ENCODE measurements at places on chromosomes 1 and 21.

DNA sequence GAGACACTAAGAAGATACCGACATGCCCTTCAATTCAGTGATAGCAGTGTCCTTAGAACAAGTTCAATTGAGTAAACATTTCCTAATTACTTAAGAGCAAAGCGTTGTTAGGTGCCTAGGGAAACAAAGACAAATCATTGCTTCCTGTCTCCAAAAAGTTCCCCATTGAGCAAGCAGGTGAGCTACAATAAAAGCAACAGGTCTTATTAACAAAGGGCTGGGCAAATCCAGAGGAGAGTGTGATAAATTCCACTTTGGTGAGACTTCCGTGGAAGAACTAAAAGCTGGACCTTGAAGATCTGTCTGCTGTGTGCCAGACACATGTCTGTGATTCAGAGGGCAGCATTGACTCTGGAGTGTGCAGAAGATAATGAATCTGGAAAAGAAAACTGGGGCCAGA lies 1.9 kb upstream of the TUT4 start:
- no peak for DNase-seq

DNA sequence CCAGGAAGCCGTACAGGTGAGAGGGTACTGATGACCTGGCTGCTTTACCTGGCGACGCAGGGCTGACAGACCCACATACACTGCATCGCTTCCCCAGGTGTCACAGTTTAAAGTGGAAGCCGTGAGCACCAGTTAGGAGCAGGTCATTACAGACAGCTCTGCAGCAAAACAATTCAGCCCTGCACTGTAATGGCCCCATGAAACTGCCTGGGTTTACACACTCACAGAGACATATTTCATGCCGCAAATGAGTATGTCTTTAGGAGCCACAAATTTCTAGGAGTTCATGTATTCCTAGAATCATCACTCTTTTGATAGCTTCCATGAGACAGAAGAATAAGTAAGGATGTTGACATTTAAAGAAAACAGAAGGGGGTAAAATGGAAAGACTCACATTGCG lies 723.1 kb downstream of the MATN1 start:
- DNase-seq: no peak

DNA sequence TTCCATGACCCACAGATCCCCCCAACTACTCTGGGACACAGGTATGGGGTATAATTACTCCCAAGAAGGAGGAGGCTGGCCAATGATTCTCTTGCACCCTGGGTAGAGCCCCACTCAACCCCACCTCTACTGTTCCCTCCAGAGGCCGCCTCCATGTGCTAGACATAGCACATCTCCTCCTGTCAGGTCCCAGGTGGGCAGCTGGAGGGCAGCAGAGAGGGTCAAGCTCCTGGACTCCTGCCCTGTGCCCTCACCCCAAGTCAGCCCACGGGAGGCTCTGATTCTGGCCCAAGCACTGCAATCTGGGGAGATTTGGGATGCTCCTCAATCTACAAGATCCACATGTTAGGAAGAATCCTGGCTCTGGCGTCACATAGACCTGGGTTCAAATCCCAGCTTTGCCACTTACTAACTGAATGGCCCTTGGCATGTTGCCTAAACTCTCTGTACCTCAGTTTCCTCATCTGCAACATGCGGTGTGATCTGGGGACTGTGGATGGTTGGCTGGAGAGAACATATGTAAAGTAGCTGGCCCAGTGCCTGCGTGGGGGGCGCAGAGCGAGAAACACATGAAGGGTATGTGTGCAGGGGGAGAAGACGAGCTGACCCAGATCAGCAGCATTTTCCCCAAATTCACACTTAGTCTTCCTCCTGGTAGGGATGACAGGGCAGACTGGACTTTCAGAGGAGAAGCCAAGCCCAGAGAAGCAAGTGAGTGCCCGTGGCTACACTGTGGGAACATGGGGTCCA lies 23.2 kb downstream of the TNNT2 start:
- DNase-seq: no peak

GRCh38 chr21:27820342-27820741 lies 853.5 kb upstream of the ADAMTS5 start:
- DNase-seq: no peak

DNA sequence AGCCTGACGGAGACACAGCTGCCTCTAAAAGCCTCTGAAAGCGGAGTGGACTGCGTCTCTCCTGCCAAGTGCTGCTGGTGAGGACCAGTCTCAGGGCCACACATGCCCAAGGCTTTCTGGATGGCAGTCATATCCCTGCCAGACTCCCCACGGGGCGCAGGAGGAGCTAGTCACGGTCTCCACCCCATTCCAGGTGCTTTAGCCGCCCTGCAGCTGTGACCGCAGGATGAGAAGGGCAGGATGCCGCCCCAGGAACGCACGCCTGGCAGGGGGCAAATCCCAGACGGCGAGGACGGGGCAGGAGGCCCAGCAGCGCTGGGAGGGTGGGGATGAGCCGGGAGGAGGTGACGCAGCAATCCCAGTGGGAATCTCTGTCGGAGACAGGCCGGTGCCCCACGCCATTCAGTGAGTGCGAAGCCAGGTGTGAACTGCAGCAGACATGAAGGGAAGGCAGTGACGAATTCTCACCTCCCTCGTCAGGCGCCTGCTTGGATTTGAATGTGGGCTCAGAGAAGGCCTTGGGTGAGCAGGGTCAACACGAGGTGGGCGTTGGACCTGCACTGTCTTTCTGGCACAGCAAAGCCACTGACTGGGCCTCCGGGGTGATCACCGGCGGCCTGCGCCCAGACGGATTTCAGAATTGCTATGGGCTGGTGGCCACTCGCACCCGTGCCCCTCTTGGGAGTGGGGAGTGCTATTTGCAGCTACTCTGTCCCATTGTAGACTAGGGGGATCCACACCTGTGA lies 38.5 kb upstream of the SLC19A1 start:
- no peak for DNase-seq

DNA sequence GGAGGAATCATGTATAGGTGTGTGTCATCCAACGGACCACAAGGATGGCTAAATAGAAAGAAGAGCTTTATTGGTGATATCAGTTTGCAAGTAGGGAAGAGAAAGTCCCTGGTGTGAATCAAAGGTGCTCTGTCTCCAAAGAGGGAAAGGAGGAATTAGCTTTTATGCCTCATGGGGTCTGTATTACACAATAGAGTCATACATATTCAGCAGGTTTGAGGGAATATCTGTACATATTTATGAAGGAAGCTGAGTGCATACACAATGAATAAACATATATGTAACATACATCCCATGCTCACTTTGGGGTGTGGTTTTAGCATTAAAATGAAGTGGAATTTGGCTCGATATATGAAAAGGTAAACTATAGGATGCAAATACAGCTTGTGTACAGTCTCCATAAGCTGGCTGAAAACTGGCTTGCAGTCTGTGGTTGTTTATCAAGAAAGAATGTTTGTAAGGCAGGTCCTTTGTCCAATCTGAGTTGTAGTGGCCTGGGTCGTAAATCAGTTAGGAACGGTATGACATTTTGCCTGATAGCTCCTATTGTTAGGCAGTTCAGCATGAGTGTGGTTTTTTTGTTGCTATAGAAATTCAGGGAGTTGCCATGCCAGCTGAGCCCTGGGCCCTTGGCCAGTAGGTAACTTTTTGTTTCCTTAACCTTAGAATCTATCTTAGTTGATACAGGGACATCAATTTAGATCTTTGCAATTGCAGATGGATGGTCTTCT lies 198.0 kb upstream of the ZP4 start:
- no peak for DNase-seq

- DNase-seq: no peak
Measured at GRCh38 chr1:18970762-18971161, 14.3 kb upstream of the IFFO2 start.

DNA sequence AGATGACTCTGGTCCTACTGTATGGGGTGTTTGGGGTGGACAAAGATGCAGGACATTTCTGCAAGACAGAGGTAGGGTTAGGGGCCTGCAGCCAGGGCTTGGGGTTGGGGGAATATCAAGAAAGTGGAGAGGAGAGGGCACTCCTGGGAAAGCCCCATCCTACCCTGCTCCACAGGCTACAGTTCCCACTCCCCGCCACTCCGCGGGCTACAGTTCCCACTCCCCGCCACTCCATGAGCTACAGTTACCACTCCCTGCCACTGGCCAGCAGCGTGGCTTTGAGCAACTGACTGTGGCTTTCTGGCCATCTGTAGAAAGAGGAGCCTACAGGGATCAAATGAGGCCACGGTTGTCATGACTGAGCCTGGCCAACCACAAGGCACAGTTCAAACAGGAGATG lies 93.8 kb upstream of the GRIK3 start:
- no peak for DNase-seq

DNA sequence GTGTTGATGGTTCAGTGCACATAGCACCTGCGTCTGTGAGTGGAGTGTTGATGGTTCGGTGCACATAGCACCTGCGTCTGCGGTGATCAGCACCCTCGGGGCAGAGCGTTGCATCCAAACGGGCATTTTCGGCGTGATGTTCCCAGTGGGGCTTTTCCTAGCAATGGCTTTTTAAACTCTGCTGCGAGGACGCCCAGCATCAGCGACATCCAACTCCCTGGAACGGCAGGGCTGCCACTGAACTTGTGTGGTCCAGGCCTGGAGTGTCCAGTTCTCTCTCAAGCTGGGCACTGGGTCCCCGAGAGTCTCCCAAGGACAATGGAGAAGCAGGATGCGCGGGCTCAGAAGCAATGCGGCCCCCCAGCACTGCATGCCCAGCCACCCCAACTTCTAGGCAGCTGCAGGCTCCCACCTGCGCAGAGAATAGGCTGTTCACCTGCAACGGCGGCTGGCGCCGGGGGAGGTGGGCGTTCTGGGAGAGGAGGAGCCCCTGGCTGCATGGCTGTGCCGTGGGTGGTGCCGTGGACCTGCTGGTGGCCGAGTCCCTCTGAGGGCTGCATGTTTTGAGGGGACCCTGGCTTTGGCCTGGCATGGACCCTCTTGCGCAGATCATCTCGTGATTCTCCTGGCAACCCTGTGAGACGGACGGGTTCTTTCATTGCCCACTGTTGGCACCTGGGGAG lies 10.1 kb upstream of the C1orf174 start:
- no peak for DNase-seq

DNA sequence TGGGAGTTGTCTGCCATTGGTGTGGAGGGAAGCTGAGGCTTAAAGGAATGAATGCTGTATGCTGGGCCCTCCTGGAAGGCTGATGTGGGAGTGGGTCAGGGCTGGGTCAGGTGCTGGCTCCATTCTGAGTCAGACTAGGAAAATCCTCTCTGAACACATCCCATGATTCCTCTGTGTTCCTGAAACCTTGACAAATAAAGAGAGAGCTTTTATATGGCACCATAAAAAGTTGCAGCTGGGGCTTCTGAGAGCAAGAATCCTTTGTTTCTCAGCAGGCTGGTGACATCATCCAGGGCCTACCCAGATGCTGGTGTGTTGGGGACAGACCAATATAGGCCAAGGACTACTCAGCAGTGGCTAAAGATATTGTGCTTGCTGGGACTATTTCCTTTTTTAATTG lies 27.8 kb upstream of the NFASC start:
- peak; percentile 23 for DNase-seq

DNA sequence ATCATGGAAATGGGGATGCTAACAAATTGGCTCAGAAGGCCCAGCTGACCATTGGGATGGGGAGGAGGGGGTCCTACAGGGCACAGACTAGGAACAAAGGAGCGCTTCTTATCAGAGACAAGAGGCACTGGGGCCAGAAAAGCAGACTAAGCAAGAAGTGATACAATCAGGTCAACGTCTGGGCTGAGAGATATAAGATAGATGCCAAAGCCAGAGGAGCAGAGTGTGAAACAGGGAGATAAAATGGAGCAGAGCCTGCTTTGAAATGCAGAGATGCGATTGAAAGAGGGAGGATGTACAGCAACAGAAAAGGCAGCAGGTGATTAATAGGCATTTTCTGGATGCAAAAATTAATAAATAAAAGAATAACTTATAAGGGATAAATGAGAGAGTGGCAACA lies 127.5 kb upstream of the SAMSN1 start:
- DNase-seq: no peak

GRCh38 chr1:1204998-1205768 lies 1.2 kb downstream of the TNFRSF18 start:
- DNase-seq: no peak

DNA sequence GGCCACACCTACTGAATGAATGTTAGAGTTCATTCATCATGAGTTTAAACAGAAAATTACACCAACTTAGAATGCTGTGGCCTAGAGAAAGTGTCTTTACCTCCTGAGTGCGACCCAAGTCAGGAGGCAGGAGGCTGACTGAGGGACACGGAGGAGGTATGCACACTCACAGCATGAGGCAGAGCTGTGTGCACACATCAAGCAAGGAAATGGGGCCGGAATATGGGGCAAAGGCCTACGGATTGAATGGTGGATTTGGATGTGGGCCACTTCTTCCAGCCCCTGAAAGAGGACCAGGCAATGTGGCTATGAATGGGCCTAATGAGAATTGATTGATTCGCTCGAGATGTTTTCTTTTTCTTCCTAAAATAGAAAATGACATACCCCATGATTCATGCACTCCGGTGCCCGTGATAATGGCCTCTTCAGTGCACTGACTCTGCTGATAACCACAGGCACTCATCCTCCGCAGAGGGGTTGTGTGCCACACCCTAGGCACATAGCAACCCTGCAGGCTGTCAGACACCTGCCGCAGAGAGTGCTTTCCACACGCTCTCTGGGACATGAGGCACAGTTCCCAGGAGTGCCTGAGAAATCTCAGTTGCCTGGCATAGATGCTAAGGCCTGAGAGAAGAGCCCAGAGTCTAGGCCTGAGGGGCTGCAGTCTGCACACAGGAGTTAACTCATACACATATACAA lies 155.5 kb downstream of the GLUL start:
- no peak for DNase-seq

DNA sequence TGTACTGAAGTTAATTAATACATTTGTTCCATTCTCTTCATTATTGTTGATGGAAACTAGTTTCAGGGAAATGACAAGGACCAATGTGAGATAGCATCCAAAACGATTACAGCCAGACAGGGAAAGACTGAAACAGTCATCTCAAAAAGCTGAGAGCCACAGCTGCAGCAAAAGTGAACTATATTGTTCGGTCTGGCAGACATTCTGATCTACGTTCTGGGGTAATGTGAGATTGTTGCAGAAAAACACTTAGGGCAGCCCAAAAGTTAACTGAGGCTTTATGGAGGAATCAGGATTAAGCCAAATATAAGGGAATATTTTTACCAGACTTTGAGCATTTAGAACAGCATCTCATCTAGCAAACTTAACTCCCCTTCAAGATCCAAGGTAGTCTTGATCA lies 112.9 kb downstream of the LRRC40 start:
- no peak for DNase-seq

DNA sequence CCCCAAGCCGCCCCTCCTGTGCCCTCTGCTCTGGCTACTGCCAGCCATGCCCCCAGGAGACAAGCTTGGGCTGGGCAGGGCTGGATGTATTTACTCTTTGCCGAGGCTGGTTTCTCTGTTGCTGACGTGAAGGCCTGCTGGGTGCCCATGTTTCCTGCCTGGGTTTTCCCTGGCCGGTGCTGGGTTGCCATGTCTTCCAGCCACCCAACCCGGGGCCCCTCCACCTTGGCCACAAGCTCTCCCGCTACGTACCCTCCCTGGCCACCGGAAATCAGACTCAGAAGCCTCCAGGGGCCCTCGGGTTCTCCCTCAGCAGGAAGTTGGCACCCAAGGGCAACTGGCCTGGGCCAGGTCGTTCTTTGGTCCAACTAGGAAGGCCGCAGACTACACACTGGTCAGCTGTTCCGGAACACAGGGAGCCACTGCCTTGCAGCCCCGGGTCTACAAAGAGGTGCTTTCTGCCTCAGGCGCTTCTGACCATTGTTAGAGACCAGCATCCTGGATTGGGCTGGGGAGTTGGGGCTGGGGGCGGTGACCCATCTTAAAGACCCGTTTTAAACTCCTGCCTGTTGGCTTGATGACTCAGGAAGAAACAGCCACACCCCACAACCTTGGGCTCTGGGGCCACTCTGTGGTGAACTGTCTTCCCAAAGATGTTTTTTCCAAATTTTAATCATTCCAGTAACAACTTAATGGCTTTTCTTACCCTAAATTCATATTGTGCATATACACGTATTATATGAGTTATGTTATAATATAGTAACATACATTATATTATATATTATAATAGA lies 71.2 kb upstream of the RUNX3 start:
- DNase-seq: no peak

All from NCI-H524 (cell line).